GM23338 (cell line): ENCODE measurements at places on chromosomes 4 and X. TPM values are rescaled to one million over a fixed set of nuclear protein-coding genes. Genes with fewer than 3 reads are reported as not detected.

GRCh38 chrX:47571896-47572295 is 10.3 kb upstream of the TIMP1 start:
- no peak overlapping the region for H3K4me3 ChIP-seq
- H3K27me3 ChIP-seq = no peaks in the 10 kb centered on the region
- DNase-seq = no peak
- H3K27ac ChIP-seq = no peak overlapping the region
- H3K4me1 ChIP-seq = peaks cover 5% of the 10 kb centered on the region; the same call in 1 of the 2 replicates
- H3K36me3 ChIP-seq = no peaks in the 10 kb centered on the region

DNA sequence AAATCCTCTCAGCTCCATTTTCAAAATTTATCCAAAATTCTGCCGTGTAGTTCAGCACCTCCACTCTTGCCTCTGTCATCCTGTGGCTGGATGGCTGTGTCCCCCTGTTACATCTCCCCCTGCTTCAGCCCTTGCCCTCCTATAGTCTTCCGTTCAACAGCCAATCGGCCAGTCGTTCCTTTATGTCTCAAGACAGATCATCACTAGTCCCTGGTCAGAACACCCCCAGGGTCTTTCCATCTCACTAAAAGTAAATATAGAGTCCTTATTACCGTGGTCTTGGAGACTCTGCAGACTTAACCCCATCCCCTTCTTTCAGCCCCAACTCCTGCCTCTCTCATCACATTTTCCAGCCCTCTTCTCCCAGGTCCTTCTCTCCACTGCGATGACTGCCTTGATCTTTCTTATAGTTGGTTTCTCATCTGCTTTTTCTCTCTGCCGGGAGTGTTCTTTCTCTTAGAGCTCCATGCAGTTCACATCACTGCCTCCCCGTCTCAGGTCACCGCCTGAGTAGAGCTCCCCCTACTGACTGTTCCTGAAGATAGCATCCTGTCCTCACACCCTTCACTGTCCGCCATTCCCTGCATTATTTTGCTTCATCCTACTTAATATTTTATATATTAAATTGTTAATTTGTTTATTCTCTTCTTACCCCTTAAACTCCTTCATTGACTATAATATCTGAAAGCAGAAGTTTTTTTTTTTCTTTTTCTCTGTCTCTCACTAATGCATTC is 736.9 kb upstream of the MAGEB2 start:
- peak; percentile 60 for DNase-seq
- no peak overlapping the region for H3K27ac ChIP-seq
- H3K4me3 ChIP-seq = no peak overlapping the region
- H3K4me1 ChIP-seq = no peaks in the 10 kb centered on the region

GRCh38 chr4:2787230-2788100 is 5.4 kb upstream of the SH3BP2 start:
- H3K4me3 ChIP-seq = no peak overlapping the region
- DNase-seq = no peak
- H3K27me3 ChIP-seq = peaks cover 5% of the 10 kb centered on the region; the same call in 1 of the 2 replicates

DNA sequence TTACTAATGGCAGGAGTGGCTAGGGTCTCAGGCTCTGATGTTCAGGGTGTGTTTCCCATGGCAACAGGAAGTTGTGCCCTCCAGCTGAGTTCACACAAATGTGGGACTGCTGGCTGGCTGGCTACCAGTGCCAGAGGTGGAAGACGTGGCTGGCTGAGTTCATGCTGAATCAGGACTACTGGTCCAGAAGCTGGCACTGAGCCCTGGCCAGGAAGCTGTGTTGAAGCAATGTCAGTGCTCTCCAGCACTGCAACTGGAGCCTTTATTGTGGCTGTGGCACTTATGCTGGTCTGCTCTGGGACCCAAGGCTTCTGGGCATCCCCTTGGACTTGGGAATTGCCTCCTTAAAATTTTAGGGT is 42.0 kb upstream of the ZXDA start:
- no peaks in the 10 kb centered on the region for H3K36me3 ChIP-seq
- DNase-seq = no peak
- H3K27me3 ChIP-seq = no peaks in the 10 kb centered on the region
- no peaks in the 10 kb centered on the region for H3K4me1 ChIP-seq
- no peak overlapping the region for H3K4me3 ChIP-seq

DNA sequence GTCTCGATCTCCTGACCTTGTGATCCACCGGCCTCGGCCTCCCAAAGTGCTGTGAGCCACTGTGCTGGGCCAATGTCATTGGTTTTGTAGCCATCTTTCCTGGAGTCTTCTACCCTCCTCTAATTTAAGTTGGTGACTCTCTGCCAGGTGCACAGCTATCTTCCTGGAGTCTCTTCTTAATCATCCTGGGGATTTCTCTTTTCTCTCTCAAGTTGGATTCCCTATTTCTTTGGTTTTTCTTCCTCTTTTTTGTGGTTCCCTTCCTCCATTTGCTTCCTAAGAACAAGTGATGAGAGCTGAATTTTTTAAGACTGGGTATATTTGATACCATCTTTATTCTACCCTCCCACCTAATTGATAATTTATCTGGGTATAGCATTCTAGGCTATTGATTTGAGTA is 113.8 kb downstream of the SYNPO2 start:
- no peaks in the 10 kb centered on the region for H3K27me3 ChIP-seq
- no peak for DNase-seq
- no peaks in the 10 kb centered on the region for H3K36me3 ChIP-seq
- no peak overlapping the region for H3K4me3 ChIP-seq
- H3K4me1 ChIP-seq = peaks cover 31% of the 10 kb centered on the region
- no peak overlapping the region for H3K27ac ChIP-seq

GRCh38 chr4:143773998-143774895 is 73.8 kb upstream of the FREM3 start:
- no peaks in the 10 kb centered on the region for H3K36me3 ChIP-seq
- no peaks in the 10 kb centered on the region for H3K27me3 ChIP-seq
- no peaks in the 10 kb centered on the region for H3K4me1 ChIP-seq
- no peak overlapping the region for H3K4me3 ChIP-seq
- peak; percentile 86 for DNase-seq

DNA sequence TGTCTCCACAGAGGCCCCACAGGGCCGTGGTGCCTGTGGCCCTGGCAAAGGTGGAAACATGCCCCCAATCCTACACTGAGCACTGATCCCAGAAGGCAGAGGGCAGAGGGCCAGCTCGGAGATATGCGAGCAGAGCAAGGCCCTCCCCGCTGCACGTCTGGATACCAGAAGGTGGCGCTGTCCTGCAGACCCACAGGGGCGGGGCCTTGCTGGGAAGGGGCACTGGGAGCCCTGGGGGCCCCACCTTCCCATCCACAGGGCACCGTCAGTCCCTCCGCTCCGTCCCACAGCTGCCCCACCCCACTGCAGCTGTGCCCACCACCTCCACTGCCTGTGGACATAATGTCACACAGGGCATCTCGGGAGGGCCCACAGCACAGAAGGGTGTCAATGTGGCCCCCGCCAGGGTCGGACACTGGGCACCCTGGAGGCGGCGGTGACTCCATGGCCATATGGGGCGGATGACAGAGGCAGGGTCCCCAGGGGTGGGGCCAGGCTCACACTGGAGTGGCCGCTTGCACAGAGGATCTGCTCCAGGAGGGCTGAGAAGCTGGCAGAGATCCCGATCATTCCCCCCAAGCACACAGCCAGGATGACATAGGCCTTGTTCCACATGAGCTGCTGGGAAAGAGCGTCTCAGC is 4.8 kb downstream of the SLC49A3 start:
- H3K27me3 ChIP-seq = no peaks in the 10 kb centered on the region
- H3K4me3 ChIP-seq = no peak overlapping the region
- no peaks in the 10 kb centered on the region for H3K4me1 ChIP-seq

DNA sequence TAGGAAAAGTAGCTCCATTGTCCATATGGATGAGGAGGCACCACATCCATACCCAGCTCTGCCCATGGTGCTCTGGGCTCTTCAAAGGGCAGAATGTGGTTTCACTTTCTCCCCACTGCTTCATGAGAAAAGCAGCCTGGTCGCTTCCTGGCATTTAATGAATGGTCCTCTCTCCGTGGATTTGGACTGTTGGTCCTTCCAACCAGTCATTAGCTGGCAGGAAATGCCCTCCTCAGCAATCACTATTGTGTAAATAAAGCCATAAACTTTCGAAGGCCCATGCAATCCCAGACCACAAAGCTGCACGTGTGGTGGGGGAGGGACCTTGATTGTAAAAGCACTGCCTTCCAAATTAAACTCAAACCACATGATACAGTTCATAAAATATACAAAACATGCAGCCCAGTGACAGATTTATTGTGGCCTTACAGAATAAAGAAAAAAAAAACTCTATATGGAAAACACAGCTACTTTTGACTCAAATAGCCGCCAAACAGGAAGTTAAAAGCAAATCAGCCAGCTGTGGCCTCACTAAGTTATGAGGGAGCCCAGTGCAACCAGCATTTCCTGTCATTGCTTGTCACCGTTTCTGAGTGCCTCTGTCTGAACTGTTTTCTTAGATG is 8.1 kb downstream of the MBNL3 start:
- no peaks in the 10 kb centered on the region for H3K27me3 ChIP-seq
- H3K4me3 ChIP-seq = no peak overlapping the region
- no peaks in the 10 kb centered on the region for H3K36me3 ChIP-seq
- H3K27ac ChIP-seq = peak overlapping the region; percentile 26; the same call in 1 of the 2 replicates
- no peak for DNase-seq

DNA sequence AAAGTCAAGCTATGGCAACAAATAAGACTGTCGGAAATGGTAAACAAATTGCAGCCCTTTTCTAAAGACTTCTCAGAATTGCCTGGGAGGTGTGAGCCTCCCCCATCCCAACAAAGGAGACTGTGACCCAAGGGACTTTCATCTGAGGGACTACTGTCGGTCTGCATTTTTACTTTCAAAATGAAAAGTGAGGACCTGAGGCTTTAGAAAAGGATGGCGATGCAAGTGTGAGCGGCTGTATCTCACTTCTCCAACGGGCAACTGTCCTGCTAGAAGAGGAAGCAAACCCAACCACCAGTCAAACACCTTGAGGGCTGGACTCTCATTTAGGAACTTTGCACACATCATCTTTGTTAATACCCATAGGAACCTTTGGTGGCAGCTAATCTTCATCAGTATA is 62.6 kb upstream of the CLNK start:
- H3K27ac ChIP-seq = no peak overlapping the region
- no peaks in the 10 kb centered on the region for H3K4me1 ChIP-seq
- no peaks in the 10 kb centered on the region for H3K27me3 ChIP-seq
- no peaks in the 10 kb centered on the region for H3K36me3 ChIP-seq

- DNase-seq = no peak
- no peaks in the 10 kb centered on the region for H3K27me3 ChIP-seq
- H3K27ac ChIP-seq = no peak overlapping the region
- no peak overlapping the region for H3K4me3 ChIP-seq
- no peaks in the 10 kb centered on the region for H3K36me3 ChIP-seq
These were observed 661.2 kb downstream of the FAT4 start for GRCh38 chr4:125975861-125976397.

DNA sequence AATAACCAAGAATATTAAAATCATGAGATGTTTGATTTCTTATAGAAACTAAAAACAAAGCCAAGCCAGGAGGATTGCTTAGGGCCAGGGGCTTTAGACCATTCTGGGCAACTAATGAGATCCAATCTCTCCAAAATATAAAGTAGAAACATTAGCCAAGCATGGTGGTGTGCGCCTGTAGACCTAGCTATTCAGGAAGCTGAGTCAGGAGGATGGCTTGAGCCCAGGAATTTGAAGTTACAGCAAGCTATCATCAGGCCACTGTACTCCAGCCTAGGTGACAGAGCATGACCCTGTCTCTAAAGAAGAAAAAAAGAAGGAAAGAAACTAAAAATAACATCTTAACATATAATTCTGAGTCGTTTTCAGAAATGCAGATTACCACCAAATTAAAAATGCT is 96.7 kb downstream of the NAF1 start:
- no peak for DNase-seq
- H3K27me3 ChIP-seq = no peaks in the 10 kb centered on the region

DNA sequence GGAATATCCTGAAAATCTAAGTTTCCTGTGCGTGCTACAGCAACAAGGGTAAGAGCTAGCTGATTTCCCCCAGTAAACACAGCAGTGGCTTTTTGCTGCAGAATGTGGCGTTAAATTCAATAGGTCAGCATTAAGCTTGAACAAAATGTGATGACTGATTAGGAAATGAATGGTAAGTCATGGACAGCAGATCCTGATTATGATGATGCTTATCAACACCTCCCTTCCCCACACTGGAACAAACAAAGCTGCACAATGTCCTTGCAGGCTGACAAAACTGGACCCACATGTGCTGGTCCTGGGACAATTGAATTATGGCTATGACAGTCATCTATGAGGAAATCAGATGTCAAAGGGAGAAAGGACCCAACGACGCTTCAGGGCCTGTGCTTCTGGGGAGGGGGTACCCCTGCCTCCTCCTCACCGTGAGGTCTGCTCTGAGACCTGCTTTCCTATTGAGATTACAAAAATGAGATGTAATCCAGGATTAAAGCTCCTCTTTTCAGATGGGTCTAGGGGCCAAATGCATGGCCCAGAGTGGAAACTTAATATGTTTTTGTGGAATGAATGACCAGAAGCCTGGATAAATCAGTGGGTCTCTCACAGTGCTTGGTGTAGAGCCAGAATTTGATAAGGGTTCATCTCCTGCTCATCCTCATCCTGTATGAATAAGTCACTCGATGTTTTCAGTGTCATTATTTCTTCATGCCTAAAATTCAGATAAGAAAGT is 32.0 kb upstream of the BOD1L1 start:
- H3K4me3 ChIP-seq = no peak overlapping the region
- no peaks in the 10 kb centered on the region for H3K27me3 ChIP-seq
- no peaks in the 10 kb centered on the region for H3K36me3 ChIP-seq
- H3K4me1 ChIP-seq = peaks cover 10% of the 10 kb centered on the region
- H3K27ac ChIP-seq = no peak overlapping the region

DNA sequence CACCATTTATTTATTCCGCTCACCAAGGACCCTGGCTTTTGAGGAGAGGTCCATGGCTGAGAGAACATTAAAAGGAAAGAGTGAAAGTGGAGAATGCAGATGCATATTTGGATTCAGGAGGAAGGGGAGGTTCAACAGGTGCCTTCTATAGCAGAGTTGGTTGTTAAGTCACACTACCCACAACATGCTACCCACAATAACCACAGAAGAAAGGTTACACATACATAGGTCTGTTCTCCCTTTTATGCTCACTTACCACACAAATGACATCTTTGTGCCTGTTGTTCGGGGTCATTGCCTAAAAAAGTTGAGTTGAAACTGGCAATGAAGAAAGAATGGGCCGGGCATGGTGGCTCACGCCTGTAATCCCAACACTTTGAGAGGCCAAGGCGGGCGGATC is 587.4 kb downstream of the RPA4 start:
- no peak overlapping the region for H3K27ac ChIP-seq
- peaks cover 7% of the 10 kb centered on the region; the same call in 1 of the 2 replicates for H3K4me1 ChIP-seq
- H3K4me3 ChIP-seq = no peak overlapping the region
- no peak for DNase-seq
- no peaks in the 10 kb centered on the region for H3K27me3 ChIP-seq
- no peaks in the 10 kb centered on the region; the same call in 1 of the 2 replicates for H3K36me3 ChIP-seq

- H3K27me3 ChIP-seq = no peaks in the 10 kb centered on the region
- H3K4me1 ChIP-seq = peaks cover 16% of the 10 kb centered on the region; the same call in 1 of the 2 replicates
- no peak for DNase-seq
- H3K27ac ChIP-seq = no peak overlapping the region
- H3K4me3 ChIP-seq = no peak overlapping the region
- H3K36me3 ChIP-seq = no peaks in the 10 kb centered on the region
These were observed 27.3 kb downstream of the SH3BGRL start for GRCh38 chrX:81229229-81229628.

Gene UGT2B11
- total RNA-seq = not detected in 2 replicates

Gene ADH1A
- total RNA-seq = not detected in 2 replicates

Gene FANCB
- 8.8 and 16.8 TPM in 2 replicates for total RNA-seq

Gene NUDT11
- total RNA-seq = 39.2 and 52.7 TPM in 2 replicates

Gene DRP2
- 0.24 and 0.39 TPM in 2 replicates for total RNA-seq
